CD4-positive, alpha-beta T cell treated with Interleukin-10 for 1 hour (primary cell): ENCODE measurements at places on chromosomes 6 and 20.

GRCh38 chr6:16741112-16742016, 19.9 kb downstream of the ATXN1 start:
- peak; percentile 37 for DNase-seq

DNA sequence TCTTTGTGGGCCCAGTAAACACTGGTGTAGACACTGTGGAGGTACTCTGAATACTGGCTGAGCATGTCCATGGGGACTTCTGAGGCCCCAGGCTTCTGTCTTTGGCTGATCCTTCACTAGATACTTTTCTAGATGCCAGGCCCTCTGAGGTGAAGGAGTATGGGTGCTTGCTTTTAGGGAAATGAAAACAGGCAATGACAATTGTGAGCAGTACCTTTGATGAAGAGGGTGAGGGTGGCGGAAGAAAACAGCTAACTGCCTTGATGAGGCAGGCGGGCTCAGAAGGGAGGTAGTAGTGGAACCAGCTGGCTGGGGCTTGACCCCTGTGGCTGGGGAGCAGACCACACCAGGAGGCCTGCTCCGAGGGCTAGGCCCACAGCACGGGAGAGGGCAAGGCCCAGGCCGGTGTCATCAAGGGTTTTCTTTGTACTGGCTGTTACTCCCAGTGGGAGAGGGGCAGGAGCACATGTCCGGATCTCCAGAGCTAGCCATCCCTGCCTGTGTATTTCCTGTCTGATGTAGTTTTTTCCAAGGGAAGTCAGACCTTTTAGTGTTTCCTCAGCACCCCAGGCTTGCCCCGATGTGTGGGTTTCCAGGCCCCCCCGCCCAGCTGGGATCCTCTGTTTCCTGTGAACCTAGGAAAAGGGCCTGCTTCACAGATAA, 3.9 kb downstream of the PLCG1 start:
- no peak for DNase-seq

DNA sequence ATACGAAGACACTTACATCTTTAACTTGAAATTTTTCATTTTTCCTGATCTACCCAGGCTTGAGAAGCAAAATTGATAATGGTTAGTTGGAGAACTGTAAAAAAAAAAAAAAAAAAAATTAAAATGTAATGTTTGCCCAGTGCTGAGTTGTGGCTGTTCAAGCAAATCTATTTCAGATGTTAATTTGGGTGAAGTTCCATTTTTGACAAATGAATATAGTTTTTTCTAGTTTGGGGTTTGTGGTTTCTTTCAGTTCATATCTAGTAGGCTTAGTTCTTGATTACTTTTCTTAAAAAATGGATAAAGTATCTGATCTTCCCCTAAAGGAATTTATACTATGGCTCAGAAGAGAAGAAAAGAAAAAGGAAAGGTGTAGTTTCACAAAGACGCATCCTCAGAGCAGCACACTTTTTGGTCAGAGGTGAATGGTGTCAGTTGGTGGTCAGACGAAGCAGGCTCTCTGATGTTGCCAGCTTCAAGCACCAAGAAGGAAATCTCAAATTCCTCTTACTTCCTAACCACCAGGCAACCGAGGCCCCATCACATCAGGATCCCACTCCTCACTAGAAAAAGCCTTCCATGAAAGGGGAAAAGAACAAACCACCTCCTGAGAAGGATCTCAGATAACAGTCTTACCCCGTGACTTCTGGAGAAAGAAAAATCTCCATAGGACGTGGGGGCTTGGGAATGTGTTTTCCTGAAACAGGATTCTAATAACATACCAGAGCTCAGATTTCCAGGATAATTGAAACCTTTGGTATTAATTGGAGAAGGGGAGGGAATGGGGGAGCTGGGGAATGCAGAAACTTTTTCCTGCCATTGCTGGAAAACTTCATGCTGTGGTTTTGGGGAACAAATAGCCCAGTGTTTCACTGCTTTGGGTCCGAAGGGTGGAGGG, 396.2 kb downstream of the CD83 start:
- no peak for DNase-seq

DNA sequence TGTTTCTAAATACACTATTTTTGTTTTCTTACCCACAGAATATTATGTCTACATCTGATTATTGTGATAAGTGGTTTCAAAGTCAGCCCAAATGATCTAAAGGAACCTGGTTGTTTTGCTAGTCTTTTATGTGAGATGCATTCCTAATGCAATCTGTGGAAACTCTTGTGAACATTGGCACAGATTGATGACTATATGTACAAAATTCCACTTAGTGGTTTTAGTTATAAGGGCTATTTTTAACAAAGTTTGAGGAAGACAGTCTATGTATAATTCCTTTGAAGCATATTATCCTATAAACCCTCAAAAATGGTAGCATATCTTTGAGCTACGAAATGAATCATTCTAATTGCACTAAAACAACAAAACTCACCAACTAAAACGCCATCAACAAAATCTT, 140.9 kb downstream of the GRIK2 start:
- no peak for DNase-seq

DNA sequence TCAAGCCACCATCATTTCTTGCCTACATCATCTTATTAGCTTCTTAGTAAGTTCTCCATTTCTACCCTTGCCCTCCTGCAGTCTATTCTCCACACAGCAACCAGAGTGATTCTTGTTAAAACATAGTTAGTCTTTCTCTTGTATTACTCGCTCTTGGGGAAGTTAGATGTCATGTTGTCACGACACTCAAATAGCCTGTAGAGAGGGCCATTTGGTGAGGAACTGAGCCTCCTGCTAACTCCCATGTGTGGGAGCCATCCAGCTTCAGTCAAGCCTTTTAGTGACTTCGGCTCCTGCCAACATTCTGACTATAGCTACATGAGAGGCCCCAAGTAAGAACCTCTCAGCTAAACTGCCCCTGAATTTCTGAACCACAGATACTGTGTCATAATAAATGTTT, 395.4 kb downstream of the CDC5L start:
- DNase-seq, result no peak

- no peak for DNase-seq
These were observed 38.7 kb downstream of the UQCC2 start for GRCh38 chr6:33672808-33673207.

DNA sequence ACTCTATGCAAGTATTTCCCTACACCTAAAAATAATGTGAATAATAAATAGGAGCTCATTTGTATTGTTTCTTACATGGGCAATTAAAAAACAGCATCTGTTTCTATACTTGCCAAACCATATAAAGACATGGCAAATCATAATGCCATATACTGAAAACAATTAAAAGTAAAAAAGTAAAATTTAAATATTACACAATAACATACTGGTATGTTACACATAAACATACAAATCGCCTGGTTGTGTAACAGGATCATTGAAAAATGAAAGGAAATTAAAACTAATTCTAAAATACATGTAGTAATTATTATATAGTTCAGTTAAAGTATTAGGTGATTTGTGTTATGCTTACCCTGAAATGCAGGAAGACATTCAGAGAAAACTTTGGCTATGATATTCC, 11.2 kb downstream of the NDUFAF4 start:
- no peak for DNase-seq

- no peak for DNase-seq
These were observed 265.9 kb upstream of the QKI start for GRCh38 chr6:163148451-163149278.

GRCh38 chr6:142302421-142303175, 791 bp downstream of the ADGRG6 start:
- DNase-seq, result no peak

DNA sequence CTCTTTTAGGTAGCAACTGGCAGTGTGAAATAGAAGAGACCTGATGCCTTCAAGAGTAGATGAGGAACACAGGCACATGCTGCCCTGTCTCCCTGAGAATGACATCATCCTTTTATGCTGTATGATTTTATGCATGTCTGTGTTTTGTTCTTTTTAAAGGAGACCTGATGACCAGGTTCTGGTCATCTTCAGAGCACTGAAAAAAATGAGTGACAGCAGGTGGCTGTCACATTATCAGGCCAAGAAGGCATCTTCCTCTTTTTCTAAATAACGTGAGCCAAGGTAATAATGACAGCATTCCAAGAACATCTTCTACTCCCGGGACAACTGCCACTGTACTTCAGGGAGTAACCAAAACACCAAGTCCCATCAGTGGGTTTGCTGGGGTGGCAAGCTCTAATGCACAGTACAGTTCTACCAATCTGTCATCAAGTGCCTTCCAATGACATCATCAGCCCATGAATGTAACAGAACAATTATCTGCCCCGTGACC, 28.9 kb downstream of the CNKSR3 start:
- no peak for DNase-seq

DNA sequence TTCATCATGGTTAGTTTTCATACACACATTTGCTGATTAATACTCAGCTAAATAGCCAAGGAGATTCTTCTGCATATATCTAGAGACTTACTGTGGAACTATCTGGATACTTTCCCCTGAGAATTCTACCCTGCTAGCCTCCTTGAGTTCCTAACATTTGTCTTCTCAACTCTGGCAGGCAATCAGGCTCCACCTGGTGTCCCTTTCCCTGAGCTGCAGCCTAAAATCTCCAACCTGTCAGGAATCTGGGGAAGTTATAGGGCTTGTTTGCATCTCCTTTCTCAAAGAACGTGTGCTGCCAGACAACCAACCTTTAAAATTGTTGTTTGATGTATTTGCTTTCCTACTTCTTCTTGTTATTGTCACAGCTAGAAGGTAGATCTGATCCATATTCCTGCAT, 73.4 kb downstream of the FUT9 start:
- DNase-seq, result no peak

- DNase-seq, result peak; percentile 74
These were observed 41.1 kb upstream of the PTGIS start for GRCh38 chr20:49608752-49609670.

- no peak for DNase-seq
These were observed 513.7 kb upstream of the SULF2 start for GRCh38 chr20:48298851-48299484.

DNA sequence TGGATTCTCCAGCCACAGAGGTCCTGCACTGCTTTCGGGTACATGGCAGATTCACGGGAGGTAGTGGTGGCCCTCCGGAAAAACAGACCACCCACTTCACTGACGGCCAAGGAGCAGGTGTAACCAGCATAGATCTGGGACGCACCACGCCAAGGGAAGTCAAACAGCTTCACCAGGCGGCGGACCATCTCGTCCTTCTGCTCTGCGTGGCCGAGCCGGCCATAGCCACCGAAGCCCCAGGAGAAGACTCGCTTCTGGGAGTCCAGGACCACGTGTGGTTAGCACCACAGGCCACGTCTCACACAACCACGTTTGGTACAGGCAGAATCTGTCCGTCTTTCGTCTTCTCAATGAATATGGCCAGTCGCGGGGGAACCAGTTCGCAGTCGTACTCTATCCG, 184.8 kb upstream of the COL21A1 start:
- DNase-seq, result no peak

DNA sequence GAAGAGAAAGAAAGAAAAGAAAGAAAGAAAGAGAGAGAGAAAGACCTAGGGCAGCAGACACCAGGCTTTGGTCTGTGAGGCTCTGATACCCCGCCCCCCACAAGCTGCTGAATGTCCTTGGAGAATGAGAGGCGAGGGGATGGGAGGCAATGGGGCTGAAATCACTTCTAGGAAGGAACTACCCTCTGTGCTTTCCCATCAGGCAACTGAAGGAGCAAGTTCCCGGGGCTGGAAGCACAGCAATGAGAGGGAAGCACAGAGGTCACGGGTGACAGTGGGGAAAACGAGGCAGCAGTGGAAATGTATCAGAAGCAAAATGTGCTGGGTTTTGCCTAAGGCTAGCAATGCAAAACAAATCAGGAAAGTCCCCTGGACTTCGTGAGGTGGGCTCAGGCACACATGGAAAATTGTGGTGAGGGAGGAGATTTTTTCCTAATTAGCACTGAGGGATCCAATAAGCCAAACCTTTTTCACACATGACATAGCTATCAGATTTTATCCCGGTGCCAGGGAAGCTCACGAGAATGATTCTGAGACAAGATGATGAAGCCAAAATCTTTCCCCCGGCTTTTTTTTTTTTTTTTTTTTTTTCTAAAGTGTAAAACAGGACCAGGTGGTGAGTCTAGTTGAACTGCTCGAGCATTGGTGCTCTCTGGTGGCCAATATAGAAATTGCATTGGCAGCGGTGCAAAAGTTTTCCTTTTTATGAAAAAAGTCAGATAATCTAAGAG, 16.8 kb upstream of the ARFGEF2 start:
- DNase-seq, result peak; percentile 77

GRCh38 chr6:32200711-32201475, 8.4 kb upstream of the GPSM3 start:
- no peak for DNase-seq

- DNase-seq, result no peak
These were observed 123.6 kb downstream of the SYCP2 start for GRCh38 chr20:59809630-59810448.

- no peak for DNase-seq
These were observed 29.8 kb upstream of the MRPS18A start for GRCh38 chr6:43717389-43717788.

- DNase-seq, result no peak
These were observed 4.0 kb upstream of the CD93 start for GRCh38 chr20:23090147-23090546.

- DNase-seq, result no peak
These were observed 79.2 kb upstream of the BACH2 start for GRCh38 chr6:90375681-90376439.

- no peak for DNase-seq
These were observed 26.5 kb upstream of the BTBD3 start for GRCh38 chr20:11891077-11891775.

GRCh38 chr6:165167861-165168260, 141.5 kb downstream of the C6orf118 start:
- no peak for DNase-seq

DNA sequence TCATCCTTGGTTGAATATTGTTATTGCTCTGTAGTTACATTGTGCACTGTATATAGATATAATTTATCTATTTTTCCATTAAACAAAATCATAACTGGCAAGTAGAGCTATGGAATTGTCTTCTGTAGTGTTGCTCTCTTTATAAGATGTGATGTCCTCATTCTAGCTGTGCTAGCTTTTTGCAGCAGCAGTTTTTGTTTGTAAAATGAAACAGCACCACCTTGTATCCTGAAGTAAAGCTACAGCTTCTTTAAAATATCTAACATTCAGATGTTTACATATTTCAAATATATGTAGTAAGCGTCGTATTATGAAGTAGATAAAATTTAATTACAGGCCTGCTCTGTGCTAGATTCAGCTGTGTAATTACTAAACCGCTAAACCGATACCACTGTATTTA, 328.8 kb upstream of the MANEA start:
- no peak for DNase-seq

DNA sequence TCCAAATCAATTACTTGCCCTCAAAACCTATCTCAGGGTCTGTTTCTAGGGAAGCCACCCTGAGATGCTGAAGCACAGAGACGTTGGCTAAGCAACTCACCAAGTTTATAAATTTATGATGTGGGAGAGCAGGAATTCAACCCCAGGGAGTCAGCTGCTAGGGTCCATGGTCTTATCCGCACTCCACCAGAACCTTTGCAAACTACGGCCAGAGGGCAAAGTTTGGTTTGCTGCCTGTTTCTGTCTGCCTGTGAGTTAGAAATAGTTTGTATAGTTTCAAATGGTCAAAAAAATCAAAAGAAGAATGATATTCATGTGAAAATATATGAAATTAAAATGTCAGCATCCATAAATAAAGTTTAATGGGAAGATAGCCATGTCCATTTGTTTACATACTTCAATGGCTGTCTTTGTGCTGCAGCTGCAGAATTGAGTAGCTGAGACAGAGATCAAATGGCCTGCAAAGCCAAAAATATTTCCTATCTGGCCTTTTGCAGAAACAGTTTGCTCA, 83.7 kb upstream of the ZFP64 start:
- no peak for DNase-seq
